Spleen (tissue), 13 donors: ENCODE measurements at places on chromosomes 12 and 14. TPM values are rescaled to one million over a fixed set of nuclear protein-coding genes. Genes with fewer than 3 reads are reported as not detected.

Gene IL22
- not detected for total RNA-seq

Gene MYF6
- total RNA-seq = not detected

Gene OTOGL
- total RNA-seq = 0.88 TPM

Gene ANG
- total RNA-seq = 1.6 TPM

Gene RBP5
- 110 TPM for total RNA-seq

Gene NRDE2
- 28.3 TPM for total RNA-seq

Gene FOXG1
- total RNA-seq = not detected

Gene RHOF
- 55.0 TPM for total RNA-seq

Gene IPO4
- total RNA-seq = 49.7 TPM

Gene CACNA1C
- total RNA-seq = 23.5 TPM

Gene RHEBL1
- total RNA-seq = 2.4 TPM

Gene BCAT1
- 13.6 TPM for total RNA-seq

Gene SLC7A8
- total RNA-seq = 32.7 TPM

Gene DNAAF2
- total RNA-seq = 3.9 TPM

Gene RDH16
- total RNA-seq = 3.9 TPM

Gene KRT3
- not detected for total RNA-seq

Gene TMEM19
- total RNA-seq = 29.9 TPM

Gene NGB
- total RNA-seq = not detected

Gene KERA
- total RNA-seq = not detected

Gene DLK1
- total RNA-seq = 0.38 TPM

Gene ISCU
- total RNA-seq = 98.9 TPM

Gene MIP
- not detected for total RNA-seq

Gene OR4E2
- total RNA-seq = not detected

Gene TPPP2
- not detected for total RNA-seq

Gene OLR1
- total RNA-seq = 1.2 TPM

Gene CCDC38
- 1.5 TPM for total RNA-seq
